Effector CD4-positive, alpha-beta T cell (primary cell): ENCODE measurements at places on chromosomes 5 and 9.

GRCh38 chr5:65067147-65067506 is 298.4 kb downstream of the CWC27 start:
- DNase-seq, result no peak

GRCh38 chr5:176712546-176713304 is 65.4 kb downstream of the TSPAN17 start:
- DNase-seq, result no peak

DNA sequence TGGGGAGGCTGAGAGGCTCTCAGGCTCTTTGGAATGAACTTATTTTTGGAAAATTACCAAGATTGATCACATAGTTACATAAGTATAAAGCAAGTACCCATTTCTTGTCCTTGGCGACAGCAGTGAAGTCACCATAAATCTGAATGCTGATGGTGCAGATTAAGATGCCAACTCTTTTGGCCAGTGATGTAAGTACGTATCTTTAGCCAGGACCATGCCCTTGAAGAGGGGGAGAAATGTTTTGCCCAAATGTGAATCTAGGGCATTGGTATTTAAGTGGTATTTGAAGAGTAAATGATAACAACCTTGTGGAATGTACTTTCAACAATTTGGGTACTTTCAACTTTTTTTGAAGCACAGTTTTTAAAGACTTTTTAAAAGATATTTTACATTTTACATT is 68.2 kb upstream of the RAD23B start:
- DNase-seq, result no peak

DNA sequence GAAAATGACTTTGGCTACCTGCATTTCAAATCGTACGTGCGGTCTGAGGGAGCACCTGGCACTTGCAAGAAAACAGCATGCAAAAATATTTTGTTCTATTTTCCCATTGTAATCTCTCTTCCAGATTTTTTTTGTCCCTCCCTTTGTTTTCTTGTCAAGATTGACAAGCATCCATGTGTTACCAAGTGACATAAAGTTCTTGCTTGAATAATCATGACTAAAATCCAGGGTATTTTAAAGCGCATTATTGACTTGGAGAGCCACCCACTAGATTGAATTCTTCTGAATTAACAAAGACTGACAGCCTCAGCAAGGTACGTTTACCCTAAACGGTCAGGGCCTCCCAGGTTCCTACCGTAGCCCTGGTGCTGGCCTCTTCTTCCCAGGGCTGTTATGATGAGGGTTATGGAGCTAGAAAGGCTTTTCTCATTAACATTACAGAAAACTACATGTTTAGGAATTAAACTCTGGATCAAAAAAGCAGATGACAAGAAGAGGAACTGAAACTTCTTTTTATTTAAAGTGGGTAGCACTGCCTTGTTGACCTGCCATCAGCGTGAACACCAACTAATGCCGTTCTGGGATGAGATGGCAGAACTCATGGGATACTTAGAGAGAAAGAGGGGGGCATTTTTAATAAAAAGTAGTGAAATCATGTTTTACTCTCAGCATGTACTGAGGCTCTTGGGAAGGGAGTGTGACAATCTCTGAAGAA is 297.0 kb downstream of the EFNA5 start:
- DNase-seq, result no peak

DNA sequence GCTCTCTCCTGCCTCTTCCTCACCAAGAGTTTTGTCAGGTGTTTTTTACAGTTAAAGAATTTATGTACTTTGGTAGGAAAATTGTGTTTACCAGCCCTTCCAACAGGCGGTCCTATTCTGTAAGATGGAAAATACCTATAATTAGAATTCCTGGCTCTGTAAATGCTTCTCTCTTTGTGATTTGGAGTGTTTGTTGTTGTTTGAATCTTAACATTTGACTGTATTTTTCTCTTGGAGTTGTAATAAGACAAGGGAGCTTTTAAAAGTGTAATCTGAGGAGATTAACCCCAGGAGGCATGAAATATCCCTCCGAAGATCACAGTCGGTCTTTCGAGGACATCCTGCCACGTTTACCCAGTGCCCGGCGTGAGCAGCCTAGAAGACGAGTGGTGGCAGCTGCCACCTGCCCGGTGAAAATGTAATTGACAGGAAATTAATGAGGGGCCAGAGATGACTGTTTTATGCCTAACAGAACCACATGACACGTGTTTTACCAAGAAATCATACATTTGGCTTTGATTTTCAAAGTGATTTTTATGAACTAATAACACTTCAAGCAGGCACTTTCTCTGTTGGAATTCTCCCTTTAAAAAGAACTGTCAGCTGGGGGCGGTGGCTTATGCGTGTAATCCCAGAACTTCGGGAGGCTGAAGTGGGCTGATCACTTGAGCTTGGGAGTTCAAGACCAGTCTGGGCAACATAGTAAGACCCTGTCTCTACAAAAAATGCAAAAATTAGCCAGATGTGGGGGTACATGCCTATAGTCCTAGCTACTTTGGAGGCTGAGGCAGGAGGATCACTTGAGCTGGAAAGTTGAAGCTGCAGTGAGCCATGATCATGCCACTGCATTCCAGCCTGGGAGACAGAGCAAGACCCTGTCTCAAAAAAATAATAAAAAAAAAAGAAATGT is 20.0 kb downstream of the ANKRD33B start:
- DNase-seq, result no peak

GRCh38 chr5:55146080-55146479 is 13.9 kb upstream of the GPX8 start:
- no peak for DNase-seq

DNA sequence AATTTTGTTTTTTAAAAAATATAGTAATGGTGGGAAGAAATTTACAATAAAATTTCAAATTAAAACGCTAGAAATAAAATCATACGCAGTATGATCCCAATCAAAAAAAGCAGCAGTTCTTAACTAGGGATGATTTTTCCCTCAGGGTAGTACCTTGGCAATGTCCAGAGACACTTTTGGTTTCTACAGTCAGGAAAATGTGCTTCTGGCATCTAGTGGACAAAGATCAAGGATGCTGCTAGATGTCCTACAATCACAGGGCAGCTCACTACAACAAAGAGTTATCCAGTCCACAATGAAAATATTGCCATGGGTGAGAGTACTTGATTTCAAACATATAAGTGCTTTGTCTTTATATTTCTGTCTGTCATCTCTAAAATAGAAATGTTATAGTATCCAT is 400.2 kb upstream of the SGCD start:
- DNase-seq, result no peak

- DNase-seq, result no peak
Observed at GRCh38 chr5:95178046-95178651, 106.7 kb downstream of the MCTP1 start.

DNA sequence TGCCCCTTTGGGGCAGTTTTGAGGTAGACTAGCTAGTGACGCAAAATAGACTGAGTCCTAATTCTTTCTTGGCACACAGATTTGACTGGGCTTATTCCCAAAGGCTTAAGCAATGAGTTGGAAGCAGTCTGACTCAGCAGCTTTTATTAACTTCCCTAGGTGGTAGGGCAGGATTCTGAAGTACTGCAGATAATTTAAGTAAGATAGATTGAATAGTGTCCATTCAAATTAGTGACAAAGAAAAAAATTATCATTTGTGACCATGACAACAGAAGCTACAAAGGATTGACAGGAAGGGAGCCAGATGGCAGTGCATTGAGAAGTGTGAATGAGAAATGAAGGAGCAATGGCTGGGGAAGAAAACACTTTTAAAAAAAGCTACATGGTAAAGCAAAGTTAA is 649.4 kb downstream of the CDH9 start:
- no peak for DNase-seq

DNA sequence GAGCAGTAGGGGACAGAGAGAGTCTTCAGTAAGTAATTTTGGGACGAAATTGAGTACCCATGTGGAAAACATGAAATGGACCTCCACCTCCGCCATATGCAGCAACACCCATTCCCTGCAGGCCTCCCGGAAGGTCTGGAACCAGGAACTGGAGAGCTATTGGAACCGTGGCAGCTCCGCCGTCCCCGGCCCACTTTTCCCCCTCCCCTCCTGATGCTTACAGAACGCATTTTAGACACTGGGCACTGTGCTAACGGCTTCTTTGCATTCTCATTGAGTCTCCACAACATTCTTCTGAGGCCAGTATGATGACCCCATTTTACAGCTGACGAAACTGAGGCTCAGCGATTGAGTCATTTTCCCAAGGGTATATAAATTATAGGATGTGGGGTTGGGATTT is 20.4 kb upstream of the ZBTB43 start:
- DNase-seq, result no peak

DNA sequence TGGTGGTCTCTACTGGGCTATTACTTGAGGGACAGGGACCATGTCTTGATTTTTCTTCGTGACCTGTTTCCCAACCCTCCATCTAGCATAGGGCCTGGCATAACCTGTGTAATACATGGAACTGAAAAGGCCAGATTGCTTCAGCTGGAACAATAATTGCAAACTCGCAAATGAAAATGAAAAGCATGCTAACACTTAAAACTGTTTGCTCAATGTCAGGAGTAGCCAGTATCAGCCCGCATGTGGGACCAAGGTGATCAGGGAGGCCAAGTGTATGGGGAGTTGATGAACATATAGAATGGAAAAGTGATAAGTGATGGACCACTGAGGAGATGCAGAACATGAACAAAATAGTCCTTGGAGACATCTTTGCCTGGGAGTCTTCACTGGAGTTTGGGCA is 25.2 kb downstream of the GLRX start:
- DNase-seq, result no peak

- DNase-seq, result no peak
Observed at GRCh38 chr5:72949481-72949880, 6.4 kb upstream of the FCHO2 start.

DNA sequence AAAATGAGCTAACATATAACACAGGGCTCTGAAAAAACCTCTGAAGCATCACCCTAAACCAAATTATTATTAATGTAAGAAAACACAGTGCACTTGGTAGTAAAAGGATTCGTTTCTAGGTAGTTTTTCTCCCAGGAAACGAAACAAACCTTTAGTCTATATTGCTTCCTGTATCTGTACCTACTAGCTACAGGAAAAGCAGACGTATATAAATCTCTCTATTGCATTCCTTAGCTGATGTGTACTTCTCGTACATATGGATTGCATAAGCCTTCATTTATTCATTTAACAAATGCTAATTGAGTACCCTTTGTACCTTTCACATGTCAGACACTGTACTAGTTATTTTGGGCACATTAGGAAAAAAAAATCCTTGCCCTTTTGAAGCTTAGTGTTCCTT is 85.0 kb upstream of the RASA1 start:
- no peak for DNase-seq

DNA sequence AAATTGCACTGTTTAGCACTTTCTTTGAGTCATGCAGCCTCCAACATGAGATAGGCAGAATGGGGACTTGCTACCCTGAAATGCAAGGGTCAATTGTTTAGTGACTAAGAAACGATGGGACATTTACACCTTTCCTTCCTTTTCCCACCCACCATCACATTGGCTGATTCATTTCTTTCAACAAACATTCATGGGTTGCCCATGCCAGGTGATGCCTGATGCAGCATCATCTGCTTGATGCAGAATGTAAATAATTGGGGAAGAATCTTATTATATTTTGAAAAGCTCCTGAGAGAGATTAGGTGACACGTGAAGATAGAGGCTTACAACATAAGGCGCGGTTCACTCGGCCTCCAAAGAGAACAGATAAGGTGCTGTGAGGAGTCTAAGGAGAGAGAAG is 4.5 kb upstream of the TRMT10B start:
- no peak for DNase-seq

GRCh38 chr9:81410201-81410600 is 279.1 kb downstream of the TLE1 start:
- no peak for DNase-seq

- no peak for DNase-seq
Observed at GRCh38 chr5:142569905-142570304, 116.0 kb downstream of the FGF1 start.

DNA sequence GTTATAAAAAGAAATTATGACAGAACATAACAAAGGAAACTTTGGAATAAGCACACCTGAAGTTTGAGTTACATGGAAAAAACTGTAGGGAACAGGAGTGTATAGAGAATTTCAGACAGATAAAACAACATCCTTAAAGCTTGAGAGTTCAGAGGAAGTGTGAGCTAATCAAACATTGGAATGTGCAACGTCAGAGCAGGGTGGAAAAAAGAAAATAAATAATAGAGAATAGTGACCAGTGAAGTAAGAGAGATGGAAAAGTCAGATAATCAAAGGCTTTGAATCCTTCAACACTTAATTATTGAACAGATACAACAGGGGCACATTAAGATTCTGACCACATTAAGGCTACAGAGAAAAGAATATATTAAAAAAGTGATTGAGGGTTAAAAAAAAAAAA is 128.5 kb upstream of the CDH10 start:
- DNase-seq, result no peak
